ENCODE measurements at places on chromosomes 6 and 20. TPM values are rescaled to one million over a fixed set of nuclear protein-coding genes. Genes with fewer than 3 reads are reported as not detected.

DNA sequence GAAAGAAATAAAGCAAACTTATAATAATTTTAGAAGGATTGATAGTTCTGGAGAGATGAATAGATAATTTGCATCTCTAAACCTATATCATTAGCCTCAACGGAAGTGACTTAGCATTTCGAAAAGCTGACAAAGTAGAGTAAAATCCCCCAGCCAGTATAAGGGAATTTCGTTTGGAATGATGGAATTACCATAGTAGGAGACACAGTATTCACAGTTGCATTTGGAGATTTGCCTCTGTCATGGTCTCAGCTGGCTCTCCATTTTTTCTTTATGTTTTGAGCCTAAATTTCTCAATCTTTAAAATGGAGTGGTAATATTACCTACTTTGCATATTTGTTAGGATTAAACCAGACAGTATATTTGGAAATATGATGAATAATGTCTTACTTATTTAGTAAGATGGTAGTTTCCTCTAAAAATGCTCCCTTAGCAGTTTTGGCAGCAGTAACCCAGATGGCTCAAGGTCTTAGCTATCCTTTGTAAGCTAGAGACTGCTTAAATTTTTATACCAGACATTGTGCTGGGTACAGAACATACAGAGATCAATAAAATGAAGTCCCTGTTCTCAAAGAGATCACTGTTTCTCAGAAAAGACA is 58.2 kb downstream of the SMAP1 start:
- H3K4me3 ChIP-seq = no peak overlapping the region
- H3K36me3 ChIP-seq = no peaks in the 10 kb centered on the region
- no peaks in the 10 kb centered on the region for H3K4me1 ChIP-seq

DNA sequence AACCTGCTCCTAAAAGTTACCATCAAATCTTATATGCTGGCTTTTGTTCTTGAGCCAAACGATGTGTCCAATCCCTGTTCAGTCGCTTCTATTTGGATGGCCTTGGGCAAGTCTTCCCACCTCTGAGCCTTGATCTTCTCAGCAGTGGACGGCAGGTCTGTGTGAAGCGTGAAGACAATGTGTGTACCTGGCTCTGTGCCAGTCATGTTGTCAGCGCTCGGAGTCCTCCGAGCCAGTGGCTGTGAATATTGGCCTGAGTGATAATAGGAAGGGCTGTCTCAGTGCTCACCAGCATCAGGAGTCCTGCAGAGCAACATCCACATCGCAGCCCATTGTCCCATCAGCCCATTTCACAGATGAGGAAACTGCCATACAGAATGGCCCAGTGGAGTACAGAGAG is 219.0 kb downstream of the CDC5L start:
- peaks cover 4% of the 10 kb centered on the region for H3K27me3 ChIP-seq
- peak; percentile 44 for DNase-seq
- no peak overlapping the region for H3K4me3 ChIP-seq
- H3K27ac ChIP-seq = no peak overlapping the region

FYN gene
- total RNA-seq = 142 TPM

DNA sequence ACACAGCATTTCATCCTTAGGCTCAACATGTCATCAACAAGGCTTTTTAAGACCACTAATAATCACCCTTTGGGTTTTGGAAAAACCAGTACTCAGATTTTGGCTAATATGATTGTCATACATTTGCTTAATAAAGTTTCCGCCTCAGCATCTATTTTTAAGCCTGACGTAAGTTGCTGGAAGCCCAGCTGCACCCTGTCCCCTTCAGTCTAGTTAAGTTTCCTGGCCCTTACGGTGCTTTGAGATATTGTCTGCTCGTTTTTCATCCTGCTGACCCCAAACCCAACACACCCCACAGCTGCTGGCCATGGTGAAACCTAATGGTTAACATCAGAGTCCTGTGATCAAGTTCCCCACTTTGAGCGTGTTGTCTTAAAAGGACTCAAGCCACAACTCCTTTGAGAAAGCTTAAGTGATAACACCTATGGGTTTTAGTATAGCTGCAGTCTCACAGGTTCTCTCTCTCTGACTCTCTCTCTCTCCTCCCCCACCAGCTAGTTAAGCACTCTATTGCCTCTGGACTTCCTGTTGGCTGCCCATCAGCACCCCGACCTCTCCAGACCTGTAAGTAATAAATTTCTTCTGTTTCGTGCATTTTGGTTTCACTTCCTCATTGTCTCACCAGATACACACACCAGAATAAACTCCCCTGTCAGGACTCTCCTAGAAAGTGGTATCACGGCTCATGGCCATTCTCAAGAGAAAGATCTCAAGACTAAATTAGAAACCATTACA is 802.0 kb downstream of the C6orf118 start:
- no peak overlapping the region for H3K27ac ChIP-seq
- no peak for DNase-seq

GRCh38 chr6:593139-593906 is 63.6 kb downstream of the HUS1B start:
- DNase-seq = no peak
- H3K4me3 ChIP-seq = no peak overlapping the region
- no peak overlapping the region for H3K27ac ChIP-seq
- peaks cover 33% of the 10 kb centered on the region for H3K36me3 ChIP-seq
- no peaks in the 10 kb centered on the region for H3K27me3 ChIP-seq

OR2B6 gene
- not detected for total RNA-seq

BCLAF1 gene
- total RNA-seq = 153 TPM

DNA sequence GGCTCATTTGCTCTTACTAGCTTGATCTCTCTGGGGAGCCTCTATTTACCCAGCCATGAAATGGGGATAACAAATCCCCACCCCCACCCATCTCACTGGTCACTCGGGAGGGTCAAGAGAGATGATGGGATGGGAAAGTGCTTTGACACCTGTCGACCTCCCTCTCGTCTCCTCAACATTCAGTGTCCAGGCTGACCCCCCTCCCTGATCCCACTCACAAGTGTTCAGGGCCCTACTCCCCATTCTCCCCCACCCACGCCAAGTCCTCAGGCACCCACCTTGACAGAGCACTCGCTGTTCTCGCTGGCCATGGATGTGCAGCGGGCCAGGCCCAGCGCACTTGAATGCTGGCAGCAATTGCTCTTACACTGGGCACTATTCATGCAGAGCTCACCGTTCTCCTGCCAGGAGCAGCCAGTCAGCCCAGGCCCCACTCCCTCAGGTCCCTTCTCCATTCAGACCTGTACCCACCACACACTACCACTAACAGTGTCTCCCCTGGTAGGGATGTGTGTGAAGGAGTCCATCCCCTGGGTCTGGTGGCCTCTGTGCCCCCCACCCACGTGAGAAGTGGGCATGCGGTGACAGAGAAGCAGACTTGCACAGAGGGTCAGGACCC is 1.6 kb downstream of the CLPS start:
- DNase-seq = no peak
- no peaks in the 10 kb centered on the region for H3K36me3 ChIP-seq
- H3K4me1 ChIP-seq = no peaks in the 10 kb centered on the region
- no peak overlapping the region for H3K27ac ChIP-seq

RSPO4 gene
- not detected for total RNA-seq

DNA sequence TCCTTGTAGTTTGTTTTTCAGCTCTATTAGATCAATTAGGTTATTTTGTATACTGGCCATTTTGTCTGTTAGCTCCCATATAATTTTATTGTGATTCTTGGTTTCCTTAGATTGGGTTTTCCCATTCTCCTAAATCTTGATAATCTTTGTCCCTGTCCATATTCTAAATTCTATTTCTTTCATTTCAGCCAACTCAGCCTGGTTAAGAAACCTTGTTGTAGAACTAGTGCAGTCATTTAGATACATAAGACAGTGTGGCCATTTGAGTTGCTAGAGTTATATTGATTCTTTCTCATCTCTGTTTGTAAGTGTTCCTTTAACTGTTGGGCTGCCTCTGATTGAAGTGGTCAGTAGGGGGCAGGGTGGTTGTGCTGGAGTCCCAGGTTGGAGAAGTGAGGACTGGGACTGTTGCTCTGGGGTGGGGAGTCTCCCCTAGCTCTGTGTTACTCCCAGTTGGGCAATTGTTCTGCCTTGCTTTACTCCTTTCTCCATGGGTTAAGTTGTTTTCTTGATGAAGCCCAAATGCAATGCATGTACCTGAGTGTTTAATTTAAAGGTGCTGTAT is 98.8 kb upstream of the NRN1 start:
- no peak for DNase-seq
- no peaks in the 10 kb centered on the region for H3K27me3 ChIP-seq
- no peak overlapping the region for H3K27ac ChIP-seq
- no peaks in the 10 kb centered on the region for H3K4me1 ChIP-seq

DNA sequence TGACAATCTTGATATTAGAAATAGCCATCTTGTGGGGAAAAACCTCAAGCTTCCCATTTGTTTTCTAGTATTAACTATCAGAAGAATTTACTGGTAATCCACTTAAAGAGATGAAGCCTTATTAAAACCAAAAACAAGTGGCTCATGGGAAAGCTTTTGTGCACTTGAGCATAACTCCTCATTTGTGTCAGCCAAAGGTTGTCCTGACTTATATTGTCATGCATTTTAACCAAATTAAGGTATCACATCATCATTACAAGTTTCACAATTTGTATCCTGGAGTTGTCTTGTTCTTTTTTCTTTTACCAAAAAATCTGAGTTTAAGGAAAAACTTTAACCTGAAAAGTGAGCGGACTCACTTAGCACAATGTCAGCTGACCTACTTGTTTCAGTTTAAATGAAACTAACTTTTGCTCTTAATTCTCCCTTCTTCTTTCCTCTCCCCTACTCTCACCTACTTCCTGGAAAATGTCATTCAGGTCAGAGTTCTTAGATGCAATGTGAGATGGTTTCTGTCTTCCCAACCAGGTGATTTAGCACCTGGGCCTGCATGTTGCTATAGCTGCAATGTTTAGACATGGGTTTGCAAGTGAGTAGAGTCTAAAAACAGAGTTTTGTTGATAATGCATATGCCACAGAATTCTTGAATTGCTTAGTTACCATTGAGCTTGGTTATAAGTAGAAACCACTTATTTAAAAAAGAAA is 82.8 kb downstream of the TNFAIP3 start:
- no peak overlapping the region for H3K27ac ChIP-seq
- no peak overlapping the region for H3K4me3 ChIP-seq
- H3K4me1 ChIP-seq = peaks cover under 1% of the 10 kb centered on the region
- no peak for DNase-seq
- H3K36me3 ChIP-seq = no peaks in the 10 kb centered on the region

DNA sequence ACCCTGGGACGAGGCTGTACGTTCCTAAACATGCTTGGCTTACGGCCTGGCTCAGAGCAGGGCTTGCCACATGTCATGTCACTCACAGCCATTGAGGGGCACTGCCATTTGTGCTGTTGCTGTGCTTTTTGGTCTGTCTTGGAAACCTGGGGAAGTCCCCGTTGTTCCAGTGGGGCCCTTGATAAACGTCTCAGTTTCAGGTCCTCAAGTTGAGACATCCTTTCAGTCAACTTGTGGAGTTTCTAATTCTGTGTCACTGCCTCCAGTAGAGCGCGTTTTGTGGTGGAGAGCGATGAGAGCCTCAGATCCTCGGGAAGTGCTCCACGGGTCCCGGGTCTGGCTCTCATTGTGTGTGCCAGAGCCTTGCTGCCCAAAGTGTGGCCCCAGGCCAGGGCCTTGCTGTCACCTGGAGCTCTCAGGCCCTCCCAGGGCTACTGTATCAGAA is 43.0 kb upstream of the CCR6 start:
- DNase-seq = no peak
- no peak overlapping the region for H3K4me3 ChIP-seq
- no peaks in the 10 kb centered on the region for H3K36me3 ChIP-seq
- H3K4me1 ChIP-seq = no peaks in the 10 kb centered on the region
- H3K27me3 ChIP-seq = peaks cover 9% of the 10 kb centered on the region
- no peak overlapping the region for H3K27ac ChIP-seq

GRCh38 chr20:3189561-3190131 is 14.8 kb downstream of the DDRGK1 start:
- H3K4me1 ChIP-seq = no peaks in the 10 kb centered on the region
- peak overlapping the region; percentile 35 for H3K27ac ChIP-seq
- peaks cover 24% of the 10 kb centered on the region for H3K36me3 ChIP-seq
- H3K27me3 ChIP-seq = no peaks in the 10 kb centered on the region
- H3K4me3 ChIP-seq = no peak overlapping the region

All from osteocyte (in vitro differentiated cells).